Fibroblast of mammary gland (primary cell): ENCODE measurements at places on chromosomes 1 and 21.

GRCh38 chr1:64680599-64680998, 64.3 kb upstream of the RAVER2 start:
- no peak for DNase-seq

DNA sequence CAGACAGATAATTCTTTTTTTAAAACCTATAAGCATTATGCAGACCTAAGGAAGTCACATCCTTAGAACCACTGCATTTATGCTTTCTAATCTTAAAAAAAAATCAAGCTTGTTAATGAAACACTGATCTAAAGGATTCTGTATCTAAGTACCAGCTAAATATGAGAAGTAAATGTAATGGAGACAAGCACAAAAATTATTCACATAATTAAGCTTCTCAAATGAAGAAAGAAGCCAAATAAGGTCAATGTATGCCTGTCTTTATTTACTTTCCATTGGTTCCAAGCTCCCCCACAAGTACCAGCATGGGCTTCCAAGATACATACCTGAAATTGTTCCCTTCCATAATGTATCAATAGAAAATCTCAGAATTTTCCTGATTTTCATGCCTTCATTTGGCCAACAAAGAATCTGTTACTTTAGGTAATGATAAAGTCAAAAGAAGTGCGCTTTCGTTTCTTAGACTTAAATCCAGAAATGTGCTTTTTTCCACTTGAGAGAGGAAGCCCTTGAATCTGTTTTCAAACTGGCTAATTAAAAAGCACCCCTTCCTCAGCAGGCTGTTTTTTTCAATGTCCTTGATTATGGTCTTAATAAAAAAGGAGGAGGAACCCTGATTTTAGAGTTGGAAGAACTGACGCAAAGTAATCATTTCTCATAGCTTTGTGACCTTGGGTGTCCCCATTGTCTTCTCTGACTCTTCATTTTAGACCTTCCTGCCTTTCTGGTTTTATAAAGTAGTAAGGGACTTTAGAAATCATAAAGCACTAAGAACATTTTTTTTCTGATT, 3.8 kb downstream of the RGS2 start:
- DNase-seq, result no peak

- DNase-seq, result no peak
Measured at GRCh38 chr1:204263254-204263910, 49.6 kb upstream of the GOLT1A start.

DNA sequence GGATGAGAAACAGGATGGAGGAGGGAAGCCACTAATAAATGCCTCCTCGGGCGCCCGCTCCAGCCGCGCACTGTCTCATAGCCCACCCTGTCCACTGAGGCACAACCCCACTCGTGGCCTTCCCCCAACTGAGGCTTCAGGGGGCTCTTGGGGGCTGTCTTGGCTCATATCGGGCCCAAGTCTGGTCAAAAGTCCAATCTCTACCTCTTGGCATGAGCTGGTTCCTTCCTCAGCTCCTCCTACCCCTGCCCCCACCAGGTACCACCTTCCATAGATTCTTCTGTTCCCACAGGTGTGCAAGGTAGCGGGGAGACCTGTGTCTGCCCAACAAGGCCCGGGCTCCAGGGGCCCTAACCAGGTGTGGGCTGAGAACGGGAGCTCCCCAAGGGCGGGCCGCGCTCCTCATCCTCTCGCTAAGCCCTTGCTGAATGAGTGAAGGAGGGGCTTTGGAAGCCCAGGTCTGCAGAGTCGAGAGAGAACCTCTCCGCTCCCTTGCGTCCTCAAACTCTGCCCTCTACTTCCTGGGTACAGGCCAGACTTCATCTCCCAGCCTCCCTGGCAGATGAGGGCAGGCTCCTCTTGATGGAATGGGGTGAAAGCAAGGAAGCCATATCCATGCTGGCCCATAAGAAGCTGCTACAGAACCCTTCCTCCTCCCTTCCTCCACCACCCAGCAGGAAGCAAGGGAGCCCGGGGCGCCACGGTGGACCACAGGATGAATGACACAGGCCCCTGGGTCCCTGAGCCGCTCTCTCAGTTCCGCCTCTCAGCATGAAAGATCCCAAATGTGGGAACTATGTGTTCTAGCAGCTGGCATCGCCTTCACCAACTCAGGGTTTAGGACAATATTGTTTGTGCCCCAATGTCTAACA, 74.7 kb downstream of the PSMG1 start:
- no peak for DNase-seq

GRCh38 chr1:157115429-157115838, 15.8 kb upstream of the ETV3L start:
- no peak for DNase-seq

DNA sequence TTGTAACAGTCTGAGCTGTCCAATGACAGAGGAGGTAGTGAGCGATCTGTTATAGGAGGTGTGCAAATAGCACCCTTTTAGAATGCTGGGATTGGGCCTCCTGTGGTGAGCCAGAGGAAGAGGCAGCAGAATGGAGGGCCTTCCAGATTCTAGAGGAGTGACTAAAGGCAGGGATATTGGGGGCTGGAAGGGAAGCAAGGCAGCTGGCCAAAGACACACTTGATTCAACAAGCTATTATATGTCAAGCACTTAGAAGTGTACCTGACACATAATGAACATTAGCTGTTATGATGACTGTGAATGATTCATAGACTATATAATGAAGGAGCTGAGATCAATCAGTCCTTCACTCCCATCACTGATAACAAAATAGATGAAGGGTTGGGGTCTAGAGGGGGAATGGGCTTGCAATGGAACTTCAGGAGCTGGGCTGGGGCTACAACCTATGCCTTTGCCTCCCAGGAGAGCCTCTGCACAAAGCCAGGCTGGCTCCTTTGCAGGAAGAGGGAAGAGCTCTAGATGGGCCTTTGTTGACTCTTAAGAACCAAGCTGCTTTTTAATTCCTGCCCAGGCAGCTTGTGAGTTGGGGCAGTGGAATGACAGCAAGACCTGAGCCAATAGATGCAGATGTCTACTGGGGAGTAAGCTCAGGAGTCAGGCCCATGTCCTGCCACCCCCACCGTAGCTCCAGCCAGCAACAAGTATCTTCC, 2.3 kb upstream of the MKNK1 start:
- DNase-seq, result no peak

DNA sequence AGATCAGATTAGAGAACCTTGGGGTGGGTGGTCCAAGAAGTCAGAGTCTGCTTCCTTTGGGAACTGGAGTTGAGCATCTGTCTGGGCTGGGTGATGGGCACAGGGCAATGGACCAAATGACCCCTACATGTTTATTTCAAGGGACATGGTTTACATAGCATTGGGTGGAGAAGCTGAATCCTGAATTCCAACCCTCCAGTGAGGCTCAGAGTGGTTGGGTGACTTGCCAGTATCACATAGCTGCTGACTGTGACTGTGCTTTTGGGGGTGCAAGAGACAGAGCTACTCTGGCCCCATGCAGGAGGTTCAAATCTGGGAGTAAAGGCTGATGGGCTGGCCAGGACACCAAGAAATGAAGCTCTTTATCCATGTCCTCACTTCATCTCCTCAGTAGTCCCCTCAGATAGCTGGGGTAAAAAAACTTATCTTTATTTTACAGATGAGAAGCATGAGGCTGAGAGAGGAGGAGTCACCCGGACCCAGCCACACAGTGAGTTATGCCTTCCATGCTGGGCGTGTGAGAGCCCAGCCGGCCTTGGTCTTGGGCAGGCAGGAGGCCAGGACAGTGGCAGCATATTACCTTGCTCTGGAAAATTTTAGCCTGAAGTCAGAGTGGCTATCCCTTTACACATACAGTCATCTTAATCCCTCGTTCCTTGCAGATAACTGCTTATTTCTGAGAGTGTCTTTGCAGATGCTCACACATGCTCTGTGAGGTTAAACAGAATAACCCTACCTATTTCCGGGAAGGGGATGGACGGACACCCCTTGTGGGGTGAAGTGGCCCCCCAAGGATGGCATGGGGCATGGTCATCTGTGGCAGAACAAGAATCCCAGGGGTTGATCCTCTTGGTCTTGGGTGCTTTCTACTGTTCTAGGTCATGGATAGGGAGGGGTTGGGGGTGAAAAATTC, 2.8 kb upstream of the SERINC2 start:
- DNase-seq, result no peak

GRCh38 chr21:31429506-31429905, 85.4 kb upstream of the TIAM1 start:
- peak; percentile 11 for DNase-seq

- no peak for DNase-seq
Measured at GRCh38 chr21:45780647-45781046, 137.1 kb downstream of the PCBP3 start.

- peak; percentile 14 for DNase-seq
Measured at GRCh38 chr21:29504751-29505321, 206.1 kb downstream of the BACH1 start.

DNA sequence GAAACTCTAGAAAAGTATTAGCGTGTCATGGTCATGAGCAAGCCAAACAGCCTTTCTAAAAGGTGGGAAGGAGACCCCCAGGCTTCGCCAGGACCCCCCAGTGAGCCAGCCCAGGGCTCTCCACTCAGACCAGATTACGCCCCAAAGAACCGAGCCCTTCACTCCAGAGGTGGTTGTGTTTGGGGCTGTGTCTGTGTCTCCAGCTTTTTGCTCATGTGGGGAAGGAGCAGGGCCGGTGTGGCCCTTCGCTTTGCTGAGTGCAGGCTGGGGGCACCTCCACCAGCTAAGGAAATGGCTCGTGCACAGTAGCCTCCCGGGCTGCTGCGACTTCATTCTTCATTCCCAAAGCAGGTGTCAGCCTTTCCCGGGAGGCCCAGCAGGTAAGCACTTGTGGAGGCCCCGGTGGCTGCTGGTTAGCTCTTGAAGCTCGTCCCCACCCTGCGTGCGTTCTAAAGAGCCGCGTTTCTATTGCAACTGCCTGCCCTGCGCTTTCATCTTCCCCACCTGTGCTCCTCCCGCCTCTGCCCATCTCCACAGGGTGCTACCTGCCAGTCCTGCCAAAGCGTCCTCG, 531 bp downstream of the TSPEAR start:
- DNase-seq, result no peak

GRCh38 chr1:5637171-5637570, 355.1 kb downstream of the NPHP4 start:
- DNase-seq, result peak; percentile 3

DNA sequence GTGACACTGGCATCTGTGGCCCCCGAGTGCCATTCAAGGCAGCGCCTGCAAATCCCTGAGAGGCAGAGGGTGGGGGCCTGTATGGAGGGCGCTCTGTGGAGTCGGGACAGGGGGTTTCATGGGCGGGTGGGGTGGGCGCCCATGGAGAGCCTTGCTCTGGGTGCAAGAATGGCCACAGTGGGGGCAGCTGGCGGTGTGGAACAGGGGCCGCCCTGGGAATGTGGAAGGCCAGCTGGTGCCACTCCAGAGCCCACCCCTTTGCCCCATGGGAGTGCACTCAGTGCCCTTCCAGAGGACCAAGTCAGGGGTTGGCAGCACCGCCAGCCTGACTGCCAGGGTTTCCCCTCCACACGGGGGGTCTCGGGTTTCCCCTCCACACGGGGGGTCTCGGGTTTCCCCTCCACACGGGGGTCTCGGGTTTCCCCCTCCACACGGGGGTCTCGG, 55.0 kb upstream of the TRAPPC10 start:
- DNase-seq, result no peak

GRCh38 chr1:236066828-236067386, 2.0 kb upstream of the NID1 start:
- DNase-seq, result no peak

- DNase-seq, result no peak
Measured at GRCh38 chr1:68308034-68308433, 75.7 kb upstream of the WLS start.

DNA sequence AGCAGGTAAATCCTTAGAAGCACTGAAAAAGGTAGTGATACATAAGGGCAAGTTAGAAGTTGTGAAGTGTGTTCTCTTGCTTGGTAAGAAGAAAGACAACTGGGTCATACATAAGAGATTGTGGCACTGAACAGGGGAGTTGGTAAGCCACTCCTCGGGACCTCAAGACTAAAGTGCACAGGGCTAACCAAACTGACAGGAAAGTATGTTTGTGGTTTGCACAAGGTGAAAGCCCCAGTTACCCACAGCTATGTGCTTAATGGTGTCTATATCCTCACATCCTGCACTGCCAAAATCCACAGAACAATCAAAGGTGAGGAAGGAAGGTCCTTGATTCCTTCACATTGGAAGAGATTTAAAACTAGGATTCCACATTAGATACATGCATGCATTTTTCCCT, 276.5 kb downstream of the DNM3 start:
- DNase-seq, result no peak

- DNase-seq, result no peak
Measured at GRCh38 chr1:92945748-92946270, 15.5 kb downstream of the DIPK1A start.

DNA sequence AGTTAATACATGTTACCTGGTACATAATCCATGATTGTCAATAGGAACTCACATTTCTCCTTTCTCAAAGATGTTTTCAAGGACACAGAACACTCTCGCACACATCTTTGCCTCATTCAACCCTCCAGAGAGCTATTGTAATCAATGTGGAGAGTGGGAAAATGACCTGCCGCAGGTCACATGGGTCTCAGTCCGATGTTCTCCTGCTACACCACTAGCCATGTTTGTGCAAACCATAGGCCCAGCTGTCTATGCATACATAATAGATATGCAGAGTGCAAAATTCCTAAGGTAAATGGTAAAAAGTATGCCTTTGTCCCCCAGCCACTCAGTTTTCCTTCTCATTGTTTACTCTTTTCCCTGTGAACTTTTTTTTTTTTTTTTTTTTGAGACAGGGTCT, 89.2 kb downstream of the ADSS2 start:
- no peak for DNase-seq

DNA sequence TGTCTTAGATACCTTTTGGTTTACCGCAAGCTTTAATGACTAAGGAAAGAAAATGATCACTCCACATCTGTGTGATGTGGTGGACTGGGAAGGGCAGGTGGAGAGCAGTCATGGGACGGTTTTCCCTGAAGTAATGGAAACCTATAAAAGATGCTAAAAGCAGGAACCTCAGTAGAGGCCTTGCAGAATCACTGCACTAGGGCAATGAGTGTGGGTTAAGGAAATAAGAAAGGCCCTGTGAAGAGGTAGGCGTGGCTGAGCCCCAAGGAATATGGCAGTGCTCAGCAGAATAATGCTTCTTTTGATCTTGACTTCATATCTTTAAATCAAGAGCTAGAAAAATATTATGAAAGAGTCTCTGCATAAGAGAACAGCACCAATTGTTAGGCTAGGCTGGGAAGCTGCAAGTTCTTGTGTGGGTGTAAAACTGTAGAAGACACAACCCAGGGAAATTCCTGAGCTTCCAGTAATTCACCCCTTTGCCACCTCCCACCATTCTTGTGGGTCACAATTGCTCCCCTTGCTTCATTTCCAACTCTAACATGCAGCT, 49.9 kb downstream of the CLCA4 start:
- no peak for DNase-seq

GRCh38 chr1:74317663-74318062, 82.5 kb downstream of the TNNI3K start:
- DNase-seq, result no peak
